K562 (cell line): ENCODE measurements at places on chromosomes 1 and 21. TPM values are rescaled to one million over a fixed set of nuclear protein-coding genes. Genes with fewer than 3 reads are reported as not detected.

DNA sequence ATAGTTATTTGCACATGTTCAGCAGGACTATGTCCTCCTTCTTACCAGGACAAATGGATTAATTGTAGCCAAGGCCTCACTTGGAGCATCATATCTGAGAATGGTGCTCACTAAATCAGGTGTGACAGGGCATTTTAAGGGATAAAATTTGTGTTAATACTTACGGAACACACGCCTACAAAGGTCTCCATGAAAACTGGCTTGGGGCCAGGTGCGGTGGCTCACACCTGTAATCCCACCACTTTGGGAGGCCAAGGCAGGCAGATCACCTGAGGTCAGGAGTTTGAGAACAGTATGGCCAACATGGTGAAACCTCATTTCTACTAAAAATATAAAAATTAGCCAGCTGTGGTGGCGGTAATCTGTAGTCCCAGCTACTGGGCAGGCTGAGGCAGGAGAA lies 75.1 kb upstream of the CAPZB start:
- peaks cover 38% of the 10 kb centered on the region for H3K27me3 ChIP-seq
- H3K27ac ChIP-seq = no peak overlapping the region
- DNase-seq = no peak
- no peaks in the 10 kb centered on the region for H3K36me3 ChIP-seq

Gene PAQR6
- 1.3 and 1.8 TPM in 2 replicates for polyA plus RNA-seq

GRCh38 chr1:100578201-100578600 lies 40.3 kb downstream of the GPR88 start:
- no peak overlapping the region for H3K4me3 ChIP-seq
- no peaks in the 10 kb centered on the region for H3K4me1 ChIP-seq
- no peak for DNase-seq

Gene MTMR11
- polyA plus RNA-seq = 0.60 and 1.0 TPM in 2 replicates

- H3K27ac ChIP-seq = no peak overlapping the region
- peaks cover 52% of the 10 kb centered on the region for H3K36me3 ChIP-seq
- no peak for DNase-seq
- H3K27me3 ChIP-seq = no peaks in the 10 kb centered on the region
- no peak overlapping the region for H3K4me3 ChIP-seq
These were observed 32.4 kb downstream of the PRPF38A start for GRCh38 chr1:52436817-52437216.

DNA sequence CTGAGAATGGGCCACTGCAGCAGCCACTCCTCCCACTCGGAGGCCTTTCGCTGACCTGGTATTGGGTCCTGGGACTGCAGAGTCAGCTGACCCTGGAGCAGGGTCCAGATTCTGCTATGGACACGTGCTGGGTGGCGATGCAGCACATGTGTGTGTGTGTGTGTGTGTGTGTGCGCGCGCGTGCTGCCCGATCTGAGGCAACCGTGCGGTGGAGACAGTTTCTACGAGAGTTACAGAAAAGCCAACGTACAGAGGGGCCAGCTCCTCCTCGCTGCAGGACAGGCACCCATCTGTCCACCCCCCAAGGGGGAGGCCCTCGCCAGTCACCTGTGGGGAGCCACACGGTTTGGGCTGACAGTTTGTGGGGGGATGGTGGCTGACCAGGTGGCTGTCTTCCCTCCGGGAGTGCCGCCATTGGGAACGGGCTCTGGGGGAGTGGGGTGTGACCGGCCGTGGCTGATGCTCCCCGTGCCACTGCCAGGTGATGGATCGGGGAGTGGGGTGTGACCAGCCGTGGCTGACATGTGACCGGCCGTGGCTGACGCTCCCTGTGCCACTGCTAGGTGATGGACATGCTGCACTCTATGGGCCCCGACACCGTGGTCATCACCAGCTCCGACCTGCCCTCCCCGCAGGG lies 24.0 kb downstream of the CSTB start:
- H3K4me1 ChIP-seq = peaks cover 43% of the 10 kb centered on the region; the same call in 1 of the 2 replicates
- no peaks in the 10 kb centered on the region for H3K27me3 ChIP-seq
- no peak overlapping the region for H3K27ac ChIP-seq
- H3K36me3 ChIP-seq = peaks cover 95% of the 10 kb centered on the region; the same call in 2 of the 3 replicates
- H3K4me3 ChIP-seq = no peak overlapping the region
- no peak for DNase-seq

GRCh38 chr1:205355075-205355453 lies 1.7 kb downstream of the KLHDC8A start:
- DNase-seq = no peak
- H3K4me3 ChIP-seq = no peak overlapping the region
- H3K27me3 ChIP-seq = peaks cover 39% of the 10 kb centered on the region
- H3K27ac ChIP-seq = no peak overlapping the region
- no peaks in the 10 kb centered on the region for H3K4me1 ChIP-seq

- no peaks in the 10 kb centered on the region for H3K4me1 ChIP-seq
- H3K36me3 ChIP-seq = no peaks in the 10 kb centered on the region
- no peak overlapping the region for H3K4me3 ChIP-seq
- no peaks in the 10 kb centered on the region for H3K27me3 ChIP-seq
- H3K27ac ChIP-seq = no peak overlapping the region
- no peak for DNase-seq
These were observed 146.2 kb upstream of the KRTAP19-8 start for GRCh38 chr21:31184459-31184858.

Gene LCE1E
- polyA plus RNA-seq = not detected in 2 replicates

DNA sequence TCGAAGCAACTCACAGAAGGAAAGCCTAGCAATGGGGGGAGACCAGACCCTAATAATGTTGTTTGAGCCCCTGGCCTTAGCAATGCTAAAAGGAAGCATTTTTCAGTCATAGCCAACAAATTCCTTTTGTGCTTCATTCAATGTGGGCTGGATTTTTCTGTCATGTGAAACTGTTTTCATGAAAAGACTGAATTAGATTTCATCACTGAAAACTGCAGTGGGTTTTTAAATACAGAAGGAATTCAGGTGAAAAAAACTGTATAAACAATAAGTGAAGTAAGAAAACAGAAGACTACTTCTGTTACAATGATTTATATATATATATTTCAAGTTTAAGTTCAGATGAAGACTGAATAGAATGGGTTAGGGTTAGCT lies 204.8 kb downstream of the SMYD3 start:
- H3K4me3 ChIP-seq = no peak overlapping the region
- H3K36me3 ChIP-seq = no peaks in the 10 kb centered on the region
- DNase-seq = no peak

Gene FCGR2B
- 3.3 and 4.1 TPM in 2 replicates for polyA plus RNA-seq

Gene TMPRSS3
- polyA plus RNA-seq = not detected in 2 replicates

DNA sequence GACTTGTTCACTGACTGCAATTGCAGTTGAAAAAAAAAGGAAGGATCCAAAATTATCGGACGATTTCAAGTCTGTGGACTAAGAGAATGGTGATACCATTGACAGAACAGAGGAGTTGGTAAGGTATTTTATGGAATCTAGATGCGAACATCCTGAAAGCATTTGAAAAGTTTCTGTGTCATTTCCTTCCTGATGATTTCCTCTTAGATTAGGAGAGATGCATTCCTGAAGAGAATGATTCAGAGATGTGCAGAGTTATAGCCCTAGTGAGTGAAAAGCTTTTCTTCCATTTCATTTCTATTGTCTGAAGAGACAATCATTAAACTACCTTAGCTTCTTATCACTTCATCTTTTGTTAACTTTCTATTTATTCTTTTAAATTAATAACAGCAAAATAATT lies 200.0 kb downstream of the KCNK2 start:
- no peak overlapping the region for H3K27ac ChIP-seq
- H3K4me1 ChIP-seq = no peaks in the 10 kb centered on the region
- H3K4me3 ChIP-seq = no peak overlapping the region
- H3K27me3 ChIP-seq = no peaks in the 10 kb centered on the region
- H3K36me3 ChIP-seq = no peaks in the 10 kb centered on the region
- DNase-seq = no peak

- H3K27me3 ChIP-seq = no peaks in the 10 kb centered on the region
- no peaks in the 10 kb centered on the region for H3K36me3 ChIP-seq
- H3K27ac ChIP-seq = no peak overlapping the region
These were observed 569.5 kb downstream of the MATN1 start for GRCh38 chr1:30153743-30154449.

- DNase-seq = no peak
- no peaks in the 10 kb centered on the region for H3K27me3 ChIP-seq
- no peaks in the 10 kb centered on the region for H3K4me1 ChIP-seq
- H3K36me3 ChIP-seq = no peaks in the 10 kb centered on the region
- no peak overlapping the region for H3K27ac ChIP-seq
- no peak overlapping the region for H3K4me3 ChIP-seq
These were observed 59.8 kb upstream of the PLA2G4A start for GRCh38 chr1:186768906-186769305.

DNA sequence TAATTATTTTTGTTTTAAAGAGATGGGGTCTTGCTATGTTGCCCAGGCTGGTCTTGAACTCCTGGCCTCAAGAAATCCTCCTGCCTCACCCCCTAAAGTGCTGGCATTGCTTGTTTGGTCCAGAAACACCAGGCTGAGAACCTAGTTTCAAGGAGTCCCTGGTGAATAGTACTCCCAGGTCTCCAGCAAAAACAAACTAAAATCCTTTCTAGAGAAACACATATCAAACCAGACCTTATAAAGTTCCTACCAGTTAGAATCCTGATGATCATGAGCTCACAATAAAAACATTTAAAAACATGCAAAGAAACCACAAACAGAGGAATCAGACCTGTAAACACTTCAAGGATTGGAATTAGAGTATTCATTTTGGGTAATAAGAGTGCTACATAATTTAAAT lies 34.4 kb upstream of the PADI1 start:
- H3K4me1 ChIP-seq = no peaks in the 10 kb centered on the region
- no peaks in the 10 kb centered on the region for H3K36me3 ChIP-seq
- no peak for DNase-seq
- no peak overlapping the region for H3K4me3 ChIP-seq
- H3K27ac ChIP-seq = no peak overlapping the region

DNA sequence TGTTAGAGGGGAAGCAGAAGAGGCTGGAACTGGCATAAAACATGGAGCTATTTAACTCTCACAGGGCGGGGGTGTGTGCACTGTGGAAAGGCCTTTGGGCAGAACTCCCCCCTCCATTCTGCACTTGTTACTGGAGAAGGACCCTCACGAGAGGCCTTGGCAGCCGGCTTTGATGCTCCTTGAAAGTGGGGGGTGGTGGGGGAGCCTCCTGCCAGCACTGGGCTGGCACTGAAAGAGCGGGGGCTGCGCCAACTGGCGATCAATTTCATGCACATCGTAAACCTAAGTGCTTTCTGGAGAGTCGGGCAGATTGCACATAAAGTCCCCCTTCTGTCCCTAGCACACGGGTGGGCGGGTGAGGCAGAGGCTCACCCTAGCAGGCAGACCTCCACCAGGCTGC lies 28.9 kb downstream of the FOXO6 start:
- H3K27me3 ChIP-seq = peaks cover 48% of the 10 kb centered on the region
- H3K4me1 ChIP-seq = no peaks in the 10 kb centered on the region
- H3K36me3 ChIP-seq = no peaks in the 10 kb centered on the region
- H3K4me3 ChIP-seq = no peak overlapping the region

GRCh38 chr21:14959343-14959742 lies 105.5 kb downstream of the NRIP1 start:
- peaks cover 6% of the 10 kb centered on the region; the same call in 2 of the 3 replicates for H3K36me3 ChIP-seq
- H3K27ac ChIP-seq = no peak overlapping the region
- DNase-seq = no peak
- no peak overlapping the region for H3K4me3 ChIP-seq
- H3K27me3 ChIP-seq = no peaks in the 10 kb centered on the region

- peak overlapping the region; percentile 66 for H3K4me3 ChIP-seq
- H3K27ac ChIP-seq = no peak overlapping the region
- H3K4me1 ChIP-seq = peaks cover 3% of the 10 kb centered on the region; the same call in 2 of the 3 replicates
- peaks cover 46% of the 10 kb centered on the region for H3K27me3 ChIP-seq
- H3K36me3 ChIP-seq = no peaks in the 10 kb centered on the region
These were observed 926 bp upstream of the ATP1B1 start for GRCh38 chr1:169105434-169106094.

- no peaks in the 10 kb centered on the region for H3K4me1 ChIP-seq
- H3K27me3 ChIP-seq = no peaks in the 10 kb centered on the region
- DNase-seq = no peak
- H3K36me3 ChIP-seq = peaks cover 89% of the 10 kb centered on the region
- no peak overlapping the region for H3K4me3 ChIP-seq
These were observed 19.9 kb upstream of the TMEM39B start for GRCh38 chr1:32052887-32053286.

- H3K36me3 ChIP-seq = no peaks in the 10 kb centered on the region
- peaks cover 27% of the 10 kb centered on the region for H3K4me1 ChIP-seq
- H3K27ac ChIP-seq = no peak overlapping the region
- H3K27me3 ChIP-seq = no peaks in the 10 kb centered on the region; the same call in 2 of the 3 replicates
These were observed 33.6 kb upstream of the THEM4 start for GRCh38 chr1:151942882-151943281.

DNA sequence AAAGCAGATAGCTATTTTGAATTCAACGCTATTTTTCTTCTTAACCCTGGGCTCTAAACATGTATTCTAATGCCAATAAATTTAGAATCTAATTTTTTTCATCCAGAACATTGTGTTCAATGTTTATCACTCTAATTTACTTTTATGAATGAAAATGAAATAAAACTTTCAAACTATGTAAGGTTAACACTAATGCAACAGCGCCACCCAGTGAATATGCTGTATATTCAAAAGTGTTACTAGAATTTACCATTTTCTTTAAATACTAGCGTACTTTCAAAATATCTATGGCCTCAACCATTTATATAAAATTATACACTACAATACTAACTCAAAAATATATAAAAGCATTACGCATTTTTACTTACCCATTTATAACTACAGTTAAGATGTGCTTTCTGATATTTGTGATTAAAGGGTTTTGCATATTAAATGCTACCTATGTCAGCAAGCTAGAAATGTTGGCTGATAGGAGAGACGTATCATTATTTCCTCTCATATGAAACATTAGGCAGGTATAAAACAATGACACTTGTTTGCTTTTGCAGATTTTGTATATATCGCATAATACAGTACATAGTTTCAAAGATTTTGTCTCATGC lies 5.9 kb upstream of the NUF2 start:
- H3K27ac ChIP-seq = no peak overlapping the region
- no peaks in the 10 kb centered on the region for H3K27me3 ChIP-seq
- H3K36me3 ChIP-seq = peaks cover 15% of the 10 kb centered on the region; the same call in 2 of the 3 replicates
- no peaks in the 10 kb centered on the region; the same call in 2 of the 3 replicates for H3K4me1 ChIP-seq
- peak; percentile 22 for DNase-seq

DNA sequence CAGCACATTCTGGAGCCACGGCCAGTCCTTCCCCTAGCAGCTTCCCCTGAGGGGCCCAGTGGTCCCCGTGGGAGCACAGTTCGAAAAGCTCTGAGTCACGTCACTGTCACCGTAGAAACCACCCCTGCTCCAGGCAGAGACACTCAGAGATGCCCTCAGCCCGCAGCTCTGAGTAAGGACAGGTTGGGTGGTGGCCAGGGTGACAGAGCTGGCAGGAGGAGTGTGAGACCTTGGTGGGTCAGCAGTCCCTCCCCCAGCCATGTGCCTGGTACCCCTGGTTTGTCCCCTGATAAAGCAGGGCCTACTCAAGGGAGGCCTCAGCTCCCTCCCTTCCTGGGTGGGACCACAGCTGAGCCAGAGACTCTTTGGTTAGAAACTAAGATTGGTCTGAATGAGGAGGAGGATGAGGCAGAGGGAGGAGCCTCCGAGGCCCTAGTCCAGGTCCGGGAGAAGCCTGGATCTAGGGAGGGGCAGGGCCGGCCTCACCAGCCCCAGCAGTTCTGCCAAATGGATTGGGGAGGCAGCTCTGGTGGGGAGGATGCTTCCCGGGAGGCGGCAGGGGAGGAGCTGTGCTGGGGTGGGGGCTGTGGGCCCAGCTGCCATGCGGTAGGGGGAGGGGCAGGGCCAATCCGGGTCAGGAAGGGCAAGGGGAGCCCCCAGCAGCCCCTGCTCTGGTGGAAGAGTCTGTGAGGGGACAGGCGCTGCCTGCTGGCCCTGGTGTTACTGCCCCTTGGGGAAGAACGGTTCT lies 55.2 kb downstream of the SLC9A1 start:
- H3K27ac ChIP-seq = peak overlapping the region; percentile 58; the same call in 2 of the 3 replicates
- no peak overlapping the region for H3K4me3 ChIP-seq
- H3K36me3 ChIP-seq = 0 out of 3 replicates have a peak, but pooled peaks cover 3% of the 10 kb centered on the region
- no peaks in the 10 kb centered on the region; the same call in 2 of the 3 replicates for H3K27me3 ChIP-seq

- no peak overlapping the region for H3K4me3 ChIP-seq
- no peaks in the 10 kb centered on the region for H3K27me3 ChIP-seq
- no peak for DNase-seq
- no peaks in the 10 kb centered on the region for H3K4me1 ChIP-seq
- H3K36me3 ChIP-seq = no peaks in the 10 kb centered on the region
These were observed 147.0 kb upstream of the FMN2 start for GRCh38 chr1:239944666-239945065.
